ENCODE measurements at places on chromosomes 13 and 19.

- DNase-seq = no peak
These were observed 1863.5 kb upstream of the PCDH20 start for GRCh38 chr13:63279136-63279535.

DNA sequence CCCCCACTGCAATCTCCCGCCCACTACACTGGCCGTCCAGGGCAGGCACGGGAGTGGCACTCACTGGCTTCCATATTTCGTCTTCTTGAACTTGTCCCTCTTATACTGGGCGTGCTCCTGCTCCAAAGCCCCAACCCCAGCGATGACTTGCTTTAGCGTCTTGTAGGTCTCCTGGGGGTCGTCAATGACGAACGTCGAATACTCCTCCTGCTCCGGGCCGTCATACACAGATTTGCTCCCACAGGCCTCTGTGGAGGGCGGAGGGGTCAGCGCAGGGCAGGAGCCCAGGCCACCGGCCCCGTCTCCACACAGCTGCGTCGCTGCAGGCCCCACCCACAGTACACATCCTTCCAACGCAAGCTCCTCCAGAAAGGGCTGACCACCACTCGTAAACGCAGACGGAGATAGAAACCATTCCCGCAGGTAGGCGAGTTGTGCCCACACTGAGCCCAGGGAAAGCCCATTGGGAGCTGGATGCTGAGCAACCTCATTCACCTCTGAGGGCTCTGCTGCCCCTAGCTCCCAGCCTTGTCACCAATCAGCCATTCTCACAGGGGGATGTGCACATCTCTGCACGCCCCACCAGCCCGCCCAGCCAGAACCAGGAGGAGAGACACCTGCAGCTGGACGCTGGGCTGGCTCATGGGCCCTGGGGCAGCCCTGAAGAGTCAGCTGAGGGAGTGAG, 7.9 kb upstream of the C13orf46 start:
- no peak for DNase-seq

DNA sequence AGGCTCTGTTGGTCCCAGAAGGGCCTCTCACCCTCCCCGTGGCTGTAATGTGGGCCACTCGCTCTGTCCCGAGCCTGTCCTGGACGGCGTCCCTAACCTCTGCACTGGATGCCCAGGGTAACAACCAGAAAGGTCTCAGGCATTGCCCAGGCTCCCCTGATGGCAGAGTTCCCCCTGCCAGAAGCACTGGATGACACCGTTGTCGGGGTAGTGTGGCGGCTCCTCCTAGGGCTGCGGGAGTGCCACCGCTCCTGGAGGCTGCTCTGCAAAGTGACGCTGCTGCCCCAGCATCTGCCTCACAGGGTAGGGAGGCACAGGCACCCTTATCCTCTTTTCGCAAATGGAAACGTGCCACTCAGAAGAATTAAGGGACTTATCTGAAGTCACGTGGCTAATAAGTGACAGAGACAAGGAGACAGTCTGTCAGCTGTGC, 32.0 kb downstream of the MPHOSPH8 start:
- no peak for DNase-seq

DNA sequence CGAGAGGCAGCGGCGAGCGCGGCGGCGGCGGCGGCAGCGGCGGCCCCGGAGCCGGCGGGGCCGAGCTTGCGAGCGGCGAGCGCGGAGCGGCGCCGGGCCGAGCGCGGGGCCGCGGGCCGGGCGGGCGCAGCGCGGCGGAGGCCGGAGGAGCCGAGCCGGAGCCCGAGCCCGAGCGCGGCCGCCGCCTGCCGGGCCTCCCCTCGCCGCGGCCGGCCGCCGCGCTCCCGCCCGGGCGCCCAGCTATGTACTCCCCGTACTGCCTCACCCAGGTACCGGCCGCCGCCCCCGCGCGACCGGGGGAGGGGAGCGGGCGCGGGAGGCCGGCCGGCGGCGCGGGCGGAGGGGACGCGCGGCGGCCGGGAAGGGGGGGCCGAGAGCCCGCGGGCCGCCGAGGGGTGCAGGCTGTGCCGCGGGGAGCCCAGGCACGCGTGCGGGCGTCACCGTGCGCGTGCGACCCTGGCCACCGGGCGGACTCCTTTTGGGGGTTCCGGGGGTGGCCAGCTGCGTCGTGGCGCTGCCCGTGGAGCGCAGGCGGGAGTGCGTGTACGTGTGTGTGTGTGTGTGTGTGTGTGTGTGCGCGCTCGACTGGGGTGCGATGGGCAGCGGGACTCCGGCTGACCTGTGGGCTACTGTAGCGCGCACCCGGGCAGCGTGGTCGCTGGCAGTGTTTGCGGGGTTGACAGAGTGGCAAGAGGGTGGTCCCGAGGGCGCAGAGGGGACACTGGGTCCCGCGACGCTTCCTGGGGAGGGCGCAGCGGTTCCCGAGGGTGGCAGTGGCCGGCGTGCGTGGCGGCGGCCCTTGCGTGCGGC, 526 bp downstream of the NFIX start:
- no peak for DNase-seq

DNA sequence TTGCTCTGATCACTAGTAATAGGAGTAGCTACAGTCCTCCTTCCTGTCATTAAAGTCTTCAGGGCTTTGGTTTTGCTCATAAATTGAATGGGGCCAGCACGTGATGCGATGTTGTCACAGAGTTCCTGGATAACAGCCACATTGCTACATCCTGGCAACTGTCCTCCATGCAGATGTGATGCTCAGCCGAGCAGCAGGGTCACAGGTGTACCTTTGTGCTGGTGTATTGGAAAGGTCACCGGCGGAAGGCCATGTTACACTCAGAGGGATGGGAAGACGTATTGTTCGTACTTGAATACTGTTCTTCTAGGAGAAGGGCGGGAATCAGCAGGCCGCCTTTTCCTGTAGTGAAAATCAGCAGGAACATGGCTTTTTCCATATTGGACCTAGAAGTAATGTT, 713.8 kb upstream of the GPC6 start:
- DNase-seq = no peak

- DNase-seq = no peak
These were observed 8.2 kb downstream of the SMIM24 start for GRCh38 chr19:3471954-3472655.

- no peak for DNase-seq
These were observed 553.9 kb downstream of the RFC3 start for GRCh38 chr13:34371645-34372395.

DNA sequence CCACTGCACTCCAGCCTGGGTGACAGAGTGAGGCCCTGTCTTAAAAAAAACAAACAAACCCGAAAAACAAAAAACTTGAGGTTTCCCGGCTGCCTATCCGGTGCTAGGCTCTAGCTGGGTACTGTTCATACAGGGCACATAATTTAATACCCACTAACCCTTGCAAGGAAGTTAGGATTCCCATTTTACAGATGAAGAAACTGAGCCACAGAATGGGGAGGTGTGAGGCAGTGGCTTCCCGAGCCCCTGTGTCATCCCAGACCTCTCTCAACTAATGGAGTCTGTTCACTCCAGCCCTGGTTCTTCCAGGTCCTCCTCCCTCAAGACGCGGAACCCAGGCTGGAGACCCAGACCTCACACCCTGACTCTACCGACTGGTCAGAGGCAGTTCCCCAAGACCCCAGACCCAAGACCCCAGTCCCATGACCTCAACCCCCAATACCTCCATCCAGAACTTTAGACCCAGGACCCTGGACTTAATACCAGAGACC, 576 bp downstream of the APBA3 start:
- DNase-seq = no peak

DNA sequence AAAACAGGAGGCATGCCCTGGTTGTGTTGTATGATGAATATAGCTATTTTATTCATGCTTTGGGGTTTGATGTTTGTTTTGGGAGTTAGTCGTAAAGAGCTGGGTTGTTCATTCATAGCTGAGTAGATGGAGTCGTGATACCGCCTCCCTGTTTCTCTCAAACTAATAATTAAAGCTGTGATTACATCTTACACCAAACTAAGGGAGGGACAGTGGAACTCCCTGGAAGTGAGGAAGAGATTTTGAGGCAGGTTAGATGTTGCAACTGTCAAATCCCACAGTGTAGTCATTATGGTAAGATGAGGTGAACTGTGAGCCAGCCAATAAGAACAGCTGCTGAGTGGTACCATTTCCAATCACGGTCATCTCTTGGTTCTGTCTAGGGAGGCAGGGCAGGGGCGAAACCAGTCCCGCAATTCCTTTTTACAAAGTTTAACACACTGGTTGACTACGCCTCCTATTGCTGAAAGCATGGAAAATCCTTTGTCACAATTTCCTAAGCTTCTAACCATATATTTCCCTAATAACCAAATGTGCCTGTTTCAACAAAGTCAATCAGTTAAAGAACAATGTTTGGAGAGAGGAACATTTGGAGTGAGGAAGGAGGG, 207.6 kb upstream of the SERP2 start:
- no peak for DNase-seq

GRCh38 chr19:44726465-44726864, 22.0 kb upstream of the BCL3 start:
- DNase-seq = no peak

DNA sequence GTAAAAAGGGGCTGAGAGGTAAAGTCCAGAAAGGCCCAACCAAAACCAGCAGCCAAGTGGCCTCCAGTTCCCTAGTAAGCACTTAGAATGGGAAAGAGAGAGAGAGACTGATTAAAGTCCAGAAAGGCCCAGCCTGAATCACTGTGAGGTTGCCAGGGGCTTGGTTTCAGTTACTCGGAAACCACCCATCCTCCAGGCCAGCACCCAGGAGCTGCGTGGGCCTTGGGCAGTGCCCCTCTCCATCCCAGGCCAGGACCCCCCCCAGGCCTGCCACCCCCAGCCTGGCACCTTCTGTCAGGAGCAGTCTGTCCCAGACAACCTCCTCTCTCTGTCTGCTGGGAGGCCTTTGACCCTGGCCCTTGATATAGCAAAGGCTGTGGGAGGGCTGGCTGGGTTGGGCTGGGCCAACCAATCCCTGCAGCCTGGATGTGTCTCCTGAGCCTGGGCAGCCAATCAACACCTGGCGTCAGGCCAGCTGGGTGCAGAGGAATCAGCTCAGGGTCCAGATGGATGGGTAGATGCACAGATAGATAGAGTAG, at the start of gene CYP4F2:
CYP4F2 (minus strand) TSS at position 337 of the 539 bp plus-strand sequence. CDS start 463 bp downstream, outside the sequence.
- DNase-seq = no peak

- DNase-seq = no peak
These were observed 37.1 kb upstream of the TFDP1 start for GRCh38 chr13:113547238-113547971.

GRCh38 chr19:52227980-52228379, 38.1 kb downstream of the PPP2R1A start:
- DNase-seq = no peak

DNA sequence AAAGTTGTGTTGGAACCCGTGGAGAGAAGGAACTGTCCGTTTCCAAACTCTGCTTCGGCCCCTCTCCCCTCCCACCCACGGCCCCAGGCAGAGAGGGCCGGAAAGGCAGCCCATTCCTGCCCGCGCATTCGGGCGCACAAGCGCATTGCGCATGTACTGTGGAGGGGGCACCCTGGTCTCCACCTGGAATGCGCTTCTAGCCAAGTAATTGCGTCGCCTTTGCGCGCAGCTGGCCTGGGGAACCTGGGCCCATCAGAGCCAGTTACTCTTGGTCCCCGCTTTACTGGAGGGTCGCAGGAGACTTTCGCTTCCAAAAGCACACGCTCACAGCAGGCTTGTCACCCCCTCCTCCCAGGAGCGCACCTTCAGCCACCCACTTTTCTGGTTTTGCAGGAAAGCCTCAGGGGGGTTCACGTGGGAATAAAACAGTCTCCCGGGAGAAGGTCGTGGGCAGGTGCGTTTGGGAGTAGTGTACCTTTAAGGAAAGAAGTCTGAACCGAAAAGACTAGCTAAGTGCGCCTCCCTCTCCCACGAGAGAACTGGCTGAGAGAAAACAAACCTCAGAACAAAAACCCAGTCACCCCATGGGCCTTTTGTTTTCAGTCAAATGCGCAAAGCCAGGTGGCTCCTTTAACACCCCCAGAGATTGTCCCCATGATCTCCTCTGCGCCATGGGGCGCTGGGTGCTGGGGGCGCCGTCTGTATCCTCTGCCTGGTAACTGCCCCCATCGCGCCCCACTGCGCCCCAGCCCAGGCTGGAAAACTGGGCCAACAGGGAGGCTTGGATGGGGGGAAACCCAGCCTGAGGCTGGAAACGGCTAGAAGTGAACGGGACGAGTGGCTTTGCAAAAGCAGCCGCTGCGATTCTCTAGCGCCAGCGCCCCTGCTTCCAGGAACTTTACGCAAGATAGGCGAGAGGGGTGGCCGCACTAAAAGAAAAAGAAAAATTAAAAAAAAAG, 28.5 kb downstream of the GSX1 start:
- DNase-seq = no peak

- no peak for DNase-seq
These were observed 39.3 kb downstream of the GGACT start for GRCh38 chr13:100549316-100549715.

GRCh38 chr13:80858131-80858530, 517.2 kb upstream of the SPRY2 start:
- DNase-seq = no peak

DNA sequence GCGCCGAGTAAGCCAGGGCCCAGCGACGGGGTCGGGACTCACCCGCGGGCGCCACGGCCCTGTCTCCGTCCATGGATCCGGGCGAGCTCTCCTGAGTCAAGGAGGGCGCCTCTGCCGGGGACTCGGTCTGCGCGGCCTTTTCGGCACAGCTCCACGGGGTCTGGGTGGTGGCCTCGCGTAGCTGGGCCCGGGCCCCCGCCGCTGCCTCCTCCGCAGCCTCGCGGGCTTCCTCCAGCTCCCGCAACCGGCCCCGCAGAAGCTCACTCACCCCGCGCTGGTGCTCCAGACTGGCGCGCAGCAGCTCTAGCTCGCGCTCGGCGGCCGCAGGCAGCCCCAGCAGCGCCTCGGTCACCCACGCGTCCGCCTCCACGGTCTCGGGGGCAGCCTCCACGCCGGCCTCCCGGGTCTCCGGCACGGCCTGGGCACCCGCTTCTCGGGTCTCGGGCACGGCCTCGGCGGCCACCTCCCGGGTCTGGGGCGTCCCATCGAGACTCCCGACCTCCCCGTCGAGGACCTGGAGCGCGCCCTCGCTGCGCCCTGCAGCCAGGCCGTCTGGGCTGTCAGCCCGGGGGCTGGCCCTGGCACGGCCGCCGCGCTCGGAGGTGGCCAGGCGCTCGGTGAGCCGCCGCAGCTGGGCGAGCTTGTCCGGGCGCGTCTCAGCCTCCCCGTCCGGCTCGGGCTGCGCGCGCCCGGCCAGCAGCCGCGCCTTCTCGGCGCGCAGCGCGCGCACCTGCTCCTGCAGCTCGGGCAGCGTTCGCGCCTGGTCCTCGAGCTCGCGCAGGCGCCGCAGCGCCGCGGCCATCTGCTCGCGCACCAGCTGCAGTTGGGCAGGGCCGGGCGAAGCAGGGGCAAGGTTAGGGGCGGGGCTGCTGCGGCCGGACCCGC, 8.4 kb downstream of the KANK3 start:
- no peak for DNase-seq

Measured in right renal cortex interstitium (tissue), 3 donors.